ENCODE measurements at places on chromosomes 7 and 10.
A peak's percentile ranks its signal among the peaks of the same experiment; 100 is the strongest.

DNA sequence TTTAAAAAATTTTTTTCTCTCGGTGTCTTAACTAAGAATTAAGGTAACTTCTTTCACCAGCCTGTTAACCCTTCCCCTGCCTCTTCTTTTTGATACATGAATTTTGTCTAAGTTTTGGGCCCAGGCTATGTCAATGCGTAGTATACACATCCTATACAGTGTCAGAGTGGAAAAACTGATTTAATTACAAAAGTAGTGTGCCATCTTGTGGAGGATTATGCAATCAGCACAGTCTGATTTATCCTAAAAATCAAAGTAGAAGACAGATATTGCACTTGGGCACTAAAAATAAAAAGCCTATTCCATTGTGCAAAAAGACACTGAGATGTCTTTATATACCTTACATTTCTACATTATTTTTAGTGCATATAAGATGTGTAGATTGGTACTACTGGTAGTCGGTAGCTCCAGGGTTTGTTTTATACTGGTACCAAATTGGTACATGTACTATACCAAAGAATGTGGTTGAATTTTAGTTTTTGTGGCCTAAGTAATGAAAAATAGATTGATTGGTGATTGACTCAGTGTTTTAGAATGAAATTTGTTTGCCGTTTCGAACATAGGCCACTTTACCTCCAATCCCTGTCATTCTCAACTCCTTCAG lies 96.6 kb downstream of the MKLN1 start:
- peak; percentile 64 for DNase-seq

DNA sequence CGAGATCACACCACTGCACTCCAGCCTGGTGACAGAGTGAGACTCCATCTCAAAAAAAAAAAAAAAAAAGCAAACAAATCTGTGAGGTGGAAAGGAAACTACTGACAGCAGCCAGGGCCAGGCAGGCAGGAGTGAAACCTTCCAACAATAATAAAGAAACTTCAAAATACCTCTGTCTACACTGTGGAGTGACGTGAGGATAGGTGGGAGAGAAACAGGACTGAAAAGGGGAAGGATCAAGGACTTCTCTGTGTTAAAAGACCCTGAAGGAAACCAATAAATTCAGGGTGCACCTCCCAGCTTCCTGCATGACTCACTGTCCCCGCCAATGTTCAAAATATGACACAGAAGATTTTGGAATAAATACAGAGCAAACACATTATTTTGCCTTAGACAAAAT lies 82.9 kb downstream of the KIAA1549 start:
- no peak for DNase-seq

GRCh38 chr10:102072673-102073527 lies 7.8 kb downstream of the HPS6 start:
- DNase-seq = peak; percentile 83

DNA sequence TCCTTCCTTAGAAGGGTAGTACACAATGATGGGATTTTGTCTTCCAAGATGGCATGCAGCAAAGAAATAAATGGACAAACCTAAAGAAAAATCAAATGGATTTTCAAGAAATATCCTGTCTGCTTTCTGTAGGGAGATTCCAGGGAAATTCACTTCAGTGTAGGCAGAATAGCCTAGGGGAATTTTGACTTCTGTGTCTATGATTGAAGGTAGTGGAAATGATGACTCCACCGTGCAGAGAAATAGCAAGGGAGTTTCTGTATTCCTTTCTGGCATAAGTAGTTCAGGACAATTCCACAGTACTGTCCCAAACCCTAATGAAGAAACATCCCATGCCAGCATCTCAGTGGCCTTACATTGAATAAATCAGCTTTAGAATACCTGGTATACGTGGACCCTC lies 9.5 kb downstream of the ATOH7 start:
- DNase-seq = no peak

GRCh38 chr7:82542665-82543064 lies 99.1 kb upstream of the CACNA2D1 start:
- DNase-seq = no peak

DNA sequence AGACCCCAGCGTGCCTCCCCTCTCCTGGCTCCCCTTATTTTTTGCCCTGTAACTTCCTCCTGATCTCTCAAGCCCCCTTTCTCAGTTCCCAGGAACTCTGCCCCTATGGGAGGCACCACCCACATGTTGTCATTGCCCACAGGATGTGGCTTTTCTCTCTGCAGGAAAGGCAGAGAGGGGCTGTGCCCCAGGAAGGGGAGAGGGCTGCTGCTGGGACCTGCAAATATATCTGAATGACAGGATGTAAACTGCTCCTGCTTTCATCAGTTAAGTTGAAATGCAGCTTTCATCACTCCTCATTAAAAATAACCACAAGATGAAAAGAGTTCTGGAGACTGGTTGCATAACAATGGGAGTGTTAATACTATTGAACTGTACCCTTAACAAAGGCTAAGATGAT lies 103.3 kb downstream of the CLEC2L start:
- peak; percentile 20 for DNase-seq

DNA sequence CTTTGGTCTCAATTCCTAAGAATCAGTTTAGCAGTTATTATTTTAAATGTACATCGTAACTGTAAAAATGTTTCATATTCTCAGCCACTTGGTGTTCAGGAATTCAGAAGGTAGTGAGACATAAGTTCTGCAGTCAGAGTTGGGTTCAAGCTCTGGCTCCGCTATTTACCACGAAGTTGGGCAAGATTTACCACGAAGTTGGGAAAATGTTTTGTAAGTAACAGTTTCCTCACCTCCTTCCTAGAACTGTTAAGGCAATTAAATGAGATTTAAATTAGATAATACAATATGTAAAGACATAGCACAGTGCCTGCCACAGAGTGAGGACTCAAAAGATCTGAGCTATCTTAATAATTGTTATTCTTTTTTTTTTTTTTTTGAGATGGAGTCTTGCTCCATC lies 16.3 kb upstream of the ABLIM1 start:
- DNase-seq = no peak

DNA sequence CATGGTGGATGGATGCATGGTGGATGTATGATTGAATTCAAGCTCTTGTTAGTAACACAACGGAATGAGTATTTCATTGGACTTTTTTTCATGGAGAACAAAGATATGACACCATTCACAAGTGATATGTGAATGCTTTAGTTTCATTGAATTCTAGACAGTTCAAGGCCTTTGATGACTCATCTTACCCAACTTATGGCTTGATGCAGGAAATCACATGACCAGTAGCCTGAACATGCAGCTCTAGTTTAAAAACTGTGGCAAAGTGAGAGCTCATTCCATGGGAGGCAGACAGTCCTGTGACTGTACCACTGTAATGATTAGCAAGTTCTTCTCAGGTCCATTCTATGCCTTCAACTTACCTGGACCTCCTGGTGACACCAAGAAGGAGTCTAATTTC lies 1239.3 kb downstream of the TYW1 start:
- no peak for DNase-seq

DNA sequence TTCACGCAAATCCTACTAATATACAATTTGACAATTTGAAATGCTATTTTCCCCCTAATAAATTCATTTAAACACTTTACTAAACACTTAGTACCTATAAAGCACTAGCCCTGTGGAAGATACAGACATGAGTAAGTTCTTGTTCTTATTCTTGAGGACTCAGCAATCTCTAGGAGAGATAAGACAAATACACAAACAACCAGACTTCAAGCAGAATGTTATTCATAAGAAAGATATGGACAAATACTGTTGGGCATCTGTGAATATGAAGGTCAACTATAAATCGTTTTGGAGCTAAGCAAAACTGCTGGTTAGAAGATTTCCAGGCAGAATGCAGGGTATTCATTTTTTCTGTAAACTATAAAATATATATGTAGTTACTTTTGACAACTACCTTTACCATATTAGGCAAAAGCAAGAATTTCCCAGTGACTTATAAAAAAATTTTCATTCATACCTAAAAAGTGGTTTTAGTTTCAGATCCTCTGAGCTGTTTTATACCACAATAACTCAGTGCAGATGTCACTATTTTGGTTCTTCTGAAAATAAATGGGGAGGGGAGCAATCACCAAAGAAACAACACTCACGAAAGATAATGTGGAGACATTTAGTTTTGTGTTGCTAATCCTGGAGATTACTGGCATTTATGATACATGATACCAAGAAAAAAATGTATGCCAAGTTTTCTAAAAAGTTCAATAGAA lies 3.8 kb downstream of the VPS41 start:
- DNase-seq = no peak

GRCh38 chr7:82050792-82051191 lies 280.9 kb upstream of the HGF start:
- no peak for DNase-seq

- DNase-seq = no peak
These were observed 686.9 kb upstream of the FOXK1 start for GRCh38 chr7:3995187-3995586.

GRCh38 chr10:97830064-97830463 lies 19.6 kb upstream of the GOLGA7B start:
- DNase-seq = no peak

DNA sequence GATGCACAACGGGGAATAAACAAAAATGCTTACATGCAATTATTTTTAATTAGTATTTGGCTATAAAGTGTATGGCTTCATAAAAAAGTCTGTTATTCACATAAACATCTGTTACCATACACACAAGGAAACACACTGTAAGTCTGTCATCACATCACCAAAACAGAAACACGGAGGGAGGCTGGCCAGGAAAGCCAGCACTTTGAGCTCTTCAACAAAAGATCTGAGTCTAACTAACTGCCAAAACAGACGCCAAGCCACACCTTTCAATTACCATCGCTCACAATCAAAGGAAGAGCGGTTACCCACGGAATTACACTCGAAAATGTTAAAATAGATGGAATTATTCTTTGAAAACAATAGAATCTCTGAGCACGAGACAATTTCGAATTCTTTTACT lies 49.2 kb upstream of the MGMT start:
- no peak for DNase-seq

DNA sequence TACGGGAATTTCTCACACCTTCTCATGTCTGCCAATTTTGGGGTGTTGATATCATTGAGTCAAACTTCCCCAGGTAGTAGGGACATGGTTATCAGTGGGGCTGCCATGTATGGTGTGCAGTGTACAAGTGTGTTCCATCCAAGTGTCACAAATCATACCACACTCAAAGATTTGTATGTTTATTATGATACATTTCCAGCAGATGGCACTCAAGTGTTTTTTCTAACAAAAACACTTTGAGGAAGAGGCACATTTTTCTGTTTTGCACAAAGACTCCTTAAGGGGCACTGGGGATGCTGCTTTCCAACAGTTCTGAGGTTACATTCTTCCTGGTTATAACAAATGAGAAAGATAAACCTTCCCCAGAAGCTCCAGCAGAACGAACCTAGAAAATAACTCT lies 414.5 kb downstream of the REEP3 start:
- no peak for DNase-seq

DNA sequence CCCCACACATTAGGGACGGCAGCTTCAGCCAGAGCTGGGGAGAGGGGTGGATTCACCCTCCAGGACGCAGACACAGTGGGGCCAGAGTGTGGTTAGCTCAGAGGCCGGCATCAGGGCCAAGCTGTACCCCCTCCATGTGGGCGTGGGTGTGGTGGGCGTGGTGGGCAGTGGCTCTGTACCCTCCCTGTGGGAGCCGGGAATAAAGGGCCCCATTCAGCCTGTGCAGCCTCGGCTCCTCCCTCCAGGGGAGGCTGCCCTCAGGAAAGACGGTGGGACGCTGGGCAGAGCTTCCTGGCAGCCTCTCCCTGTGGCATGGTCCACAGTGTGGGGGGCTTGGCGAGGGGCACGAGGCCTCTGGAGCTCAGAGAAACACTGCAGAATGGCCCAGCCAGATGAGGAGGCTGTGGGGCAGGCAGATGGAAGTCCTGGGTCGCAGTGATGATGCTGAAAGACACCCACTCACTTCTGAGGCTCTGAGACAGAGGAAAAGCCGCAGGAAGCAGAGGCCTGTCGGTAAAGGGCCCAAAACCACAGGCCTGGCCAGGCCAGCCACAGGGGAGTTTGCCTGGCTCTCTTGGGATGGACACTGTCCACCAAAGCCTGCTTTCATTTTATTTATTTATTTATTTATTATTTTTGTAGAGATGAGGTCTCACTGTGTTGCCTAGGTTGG lies 108.0 kb downstream of the SH3PXD2A start:
- DNase-seq = peak; percentile 9

DNA sequence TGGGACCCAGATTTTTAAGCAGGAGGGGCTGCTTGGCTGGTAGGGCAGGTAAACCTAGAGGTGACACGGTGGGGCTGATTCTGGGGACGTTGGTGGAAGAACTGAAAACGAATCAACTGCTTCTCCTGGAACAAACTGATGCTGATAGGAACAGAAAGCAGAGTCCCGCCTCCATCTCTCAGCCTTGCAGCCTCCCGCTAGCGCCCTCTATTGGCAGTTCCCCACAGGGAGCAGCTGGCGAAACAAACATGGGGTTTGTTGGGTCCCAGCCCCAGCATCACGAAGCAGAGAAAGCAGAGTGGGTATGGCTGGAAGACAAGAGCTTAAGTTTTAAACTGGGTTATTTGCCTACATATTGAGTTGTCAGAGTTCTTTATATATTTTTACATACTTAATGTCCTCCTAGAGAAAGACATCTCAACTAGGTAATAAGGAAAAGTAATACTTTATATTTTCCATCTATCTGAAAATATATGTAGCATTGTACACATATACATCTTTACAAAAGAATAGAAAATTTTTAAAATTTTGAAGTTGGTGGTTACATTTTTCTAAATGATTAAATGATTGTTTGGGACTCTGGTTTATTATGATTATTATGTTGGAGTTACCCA lies 42.3 kb upstream of the FOXI2 start:
- no peak for DNase-seq

DNA sequence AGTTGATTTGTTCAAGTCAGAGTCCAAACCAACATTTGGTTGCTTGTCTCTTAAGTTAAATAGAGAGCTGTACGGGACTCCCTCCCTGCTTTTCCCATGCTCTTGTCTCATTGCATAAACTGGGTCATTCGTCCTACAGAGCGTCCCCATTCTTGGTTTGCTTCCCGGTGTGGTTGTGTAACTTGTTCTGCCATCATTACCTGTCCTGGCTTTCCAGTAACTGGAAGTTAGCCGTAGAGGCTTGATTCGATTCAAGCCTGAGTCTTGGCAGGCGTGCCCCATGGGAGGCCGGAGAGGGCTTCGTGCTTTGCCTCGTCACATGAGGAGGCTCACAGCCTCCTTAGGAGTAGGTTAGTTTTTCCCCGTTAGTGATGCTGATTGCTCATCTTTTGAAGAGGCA lies 40.2 kb downstream of the FBH1 start:
- DNase-seq = no peak

DNA sequence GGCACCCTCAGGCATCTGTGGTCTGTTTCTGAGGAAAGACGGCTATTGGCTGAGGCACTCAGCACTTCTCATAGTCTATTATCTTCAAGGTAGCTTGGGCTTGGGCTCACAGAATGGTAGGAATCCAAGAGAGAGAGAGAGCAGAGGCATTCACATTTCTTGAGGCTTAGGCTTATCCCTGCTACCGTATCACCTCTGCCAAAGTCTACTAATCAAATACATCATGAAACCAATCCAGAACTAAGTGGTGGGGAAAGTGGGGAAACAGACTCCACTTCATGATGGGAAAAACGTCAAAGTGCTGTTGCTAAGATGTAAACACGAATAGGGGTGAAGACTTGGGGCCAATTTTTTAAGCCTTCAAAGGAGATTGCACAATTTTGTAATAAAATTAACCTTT lies 271.1 kb upstream of the SEMA3D start:
- no peak for DNase-seq

Measured in CD4-positive, alpha-beta T cell treated with Interleukin-21 for 1 hour (primary cell).